Activated T-cell treated with anti-CD3 and anti-CD28 coated beads for 24 hours (primary cell): ENCODE measurements at places on chromosomes 12 and 14.

GRCh38 chr12:18456344-18456743 lies 195.0 kb downstream of the PIK3C2G start:
- no peak for DNase-seq

- no peak for DNase-seq
These were observed 66.4 kb downstream of the PAWR start for GRCh38 chr12:79624378-79624777.

- DNase-seq = no peak
These were observed 35.7 kb downstream of the HNRNPC start for GRCh38 chr14:21233457-21234076.

DNA sequence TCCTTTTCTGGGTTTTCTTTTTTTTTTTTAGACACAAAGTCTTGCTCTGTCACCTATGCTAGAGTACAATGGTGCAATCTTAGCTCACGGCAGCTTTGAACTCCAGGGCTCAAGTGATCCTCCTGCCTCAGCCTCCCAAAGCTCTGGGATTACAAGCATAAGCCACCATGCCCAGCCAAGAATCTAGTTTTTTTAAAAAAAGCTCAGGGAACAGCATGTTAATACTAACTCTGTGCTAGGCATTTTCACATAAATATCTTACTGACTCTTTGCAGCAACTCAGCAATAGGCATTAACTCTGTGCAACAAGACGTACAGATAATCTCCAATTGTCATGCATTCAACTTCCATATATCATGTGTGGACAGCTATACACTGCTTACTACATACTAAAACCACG lies 97.4 kb downstream of the LLPH start:
- DNase-seq = no peak

- DNase-seq = no peak
These were observed 178.8 kb upstream of the ABCD2 start for GRCh38 chr12:39798429-39798828.

GRCh38 chr12:55970775-55971174 lies 3.1 kb upstream of the RAB5B start:
- no peak for DNase-seq

DNA sequence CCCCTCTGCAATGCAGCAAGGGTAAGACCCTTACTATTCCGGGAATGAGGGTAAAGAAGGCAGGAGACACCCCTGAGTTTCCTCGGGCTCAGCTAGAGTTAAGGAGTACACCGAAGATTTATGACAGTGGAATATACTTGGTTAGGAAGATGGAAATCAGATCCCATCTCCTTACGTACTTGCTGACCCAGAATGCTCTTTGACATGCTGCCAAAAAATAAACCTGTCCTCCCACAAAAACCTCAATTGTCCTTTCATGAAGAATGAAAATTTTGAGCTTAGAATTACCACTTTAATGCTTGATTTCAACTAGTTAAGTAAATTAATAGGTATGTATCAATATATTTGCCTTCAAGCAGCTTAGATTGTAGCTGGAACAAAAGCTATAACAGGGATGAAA lies 99.5 kb downstream of the PRIMA1 start:
- DNase-seq = no peak

GRCh38 chr12:108905725-108906124 lies 25.8 kb downstream of the DAO start:
- no peak for DNase-seq

DNA sequence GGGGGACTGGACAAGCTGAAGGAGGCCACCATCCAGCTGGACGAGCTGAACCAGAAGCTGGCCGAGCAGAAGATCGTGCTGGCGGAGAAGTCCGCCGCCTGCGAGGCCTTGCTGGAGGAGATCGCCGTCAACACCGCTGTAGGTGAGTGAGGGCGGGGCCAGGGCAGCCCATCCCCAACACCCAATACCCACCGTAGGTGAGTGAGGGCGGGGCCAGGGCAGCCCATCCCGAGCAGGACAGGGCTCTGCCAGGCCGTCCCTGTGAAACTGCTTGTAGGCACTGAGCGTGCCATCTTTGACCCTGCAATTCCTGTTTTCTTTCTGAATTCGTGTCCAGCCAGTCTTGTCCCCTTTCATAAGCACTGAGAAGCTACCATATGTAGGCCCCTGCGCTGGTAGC lies 74.0 kb downstream of the CCDC92 start:
- no peak for DNase-seq

GRCh38 chr12:106918746-106919145 lies 37.0 kb upstream of the TMEM263 start:
- DNase-seq = no peak

DNA sequence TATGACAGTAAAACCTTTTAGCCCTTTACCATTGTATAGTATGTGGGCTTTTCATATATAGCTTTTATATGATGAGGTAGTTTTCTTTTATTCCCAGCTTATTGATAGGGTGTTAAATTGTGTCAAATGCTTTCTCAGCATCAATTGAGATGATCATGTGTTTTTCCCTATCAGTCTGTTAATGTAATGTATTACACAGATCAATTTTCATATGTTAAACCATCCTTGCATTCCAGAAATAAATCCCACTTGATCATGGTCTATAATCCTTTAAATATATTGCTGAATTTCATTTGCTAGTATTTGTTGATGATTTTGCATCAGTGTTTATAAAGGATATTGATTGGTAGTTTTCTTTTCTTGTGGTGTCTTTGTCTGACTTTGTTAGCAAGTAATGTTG lies 603.9 kb downstream of the TRHDE start:
- no peak for DNase-seq

- no peak for DNase-seq
These were observed 7.2 kb upstream of the DICER1 start for GRCh38 chr14:95164506-95164905.

DNA sequence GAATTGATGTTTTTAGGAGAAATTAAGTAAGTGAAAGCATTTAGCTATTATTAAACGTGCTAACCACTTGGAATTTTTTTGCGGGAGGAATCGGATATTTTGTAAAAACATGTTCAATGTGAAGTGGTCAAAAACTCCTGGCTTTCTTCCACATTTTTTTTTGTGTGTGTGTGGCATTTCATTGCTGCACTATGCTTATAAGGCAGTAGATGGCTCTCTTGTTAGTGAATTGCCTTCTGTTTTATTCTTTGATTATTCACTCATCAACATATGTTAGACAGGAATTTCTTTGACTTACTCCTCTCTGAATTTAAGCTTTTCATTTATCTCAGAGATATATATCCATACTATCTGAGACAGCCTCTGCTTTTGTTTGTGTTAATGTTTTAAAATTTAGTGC lies 71.3 kb downstream of the DERA start:
- DNase-seq = no peak

DNA sequence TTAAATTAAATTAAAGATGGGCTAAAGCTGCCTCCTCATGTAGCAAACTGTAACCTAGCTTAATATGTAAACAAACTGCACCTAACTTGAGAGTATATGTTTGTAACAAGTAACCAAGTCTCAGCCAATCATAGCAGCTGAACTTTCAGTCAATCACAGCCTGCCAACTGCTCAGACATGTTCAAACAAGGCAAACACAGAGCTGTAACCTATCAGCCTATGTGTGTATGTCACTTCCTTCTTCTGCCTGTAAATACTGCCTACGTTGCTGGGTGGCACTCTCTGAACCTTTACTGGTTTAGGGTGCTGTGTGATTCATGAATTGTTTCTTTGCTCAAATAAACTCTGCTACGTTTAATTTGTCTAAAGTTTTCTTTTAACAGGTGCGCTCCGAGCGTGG lies 2.9 kb downstream of the SERPINA6 start:
- no peak for DNase-seq

GRCh38 chr12:46266382-46266791 lies 2.5 kb downstream of the SLC38A1 start:
- DNase-seq = no peak

- no peak for DNase-seq
These were observed 1822.4 kb upstream of the SEL1L start for GRCh38 chr14:83356080-83356479.

DNA sequence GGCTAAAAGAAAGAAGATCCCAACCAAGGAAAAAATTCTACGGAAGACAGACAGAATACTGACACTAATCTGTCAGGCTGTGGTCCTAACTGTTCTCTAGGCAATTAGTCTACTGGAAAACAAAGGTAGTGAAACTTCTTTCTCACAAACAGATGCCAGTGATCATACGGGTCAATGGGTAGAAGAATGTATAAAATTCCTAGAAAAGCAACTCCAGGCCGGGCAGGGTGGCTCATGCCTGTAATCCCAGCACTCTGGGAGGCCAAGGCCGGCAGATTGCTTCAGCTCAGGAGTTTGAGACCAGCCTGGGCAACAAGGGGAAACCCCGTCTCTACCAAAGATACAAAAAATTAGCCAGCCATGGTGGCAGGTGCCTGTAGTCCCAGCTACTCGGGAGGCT lies 64.8 kb downstream of the HECTD4 start:
- no peak for DNase-seq

GRCh38 chr12:87439990-87440827 lies 589.0 kb downstream of the C12orf50 start:
- no peak for DNase-seq

- no peak for DNase-seq
These were observed 94.1 kb downstream of the PHLDA1 start for GRCh38 chr12:75937486-75937885.

- DNase-seq = no peak
These were observed 5.0 kb upstream of the SETD1B start for GRCh38 chr12:121798787-121799155.

GRCh38 chr12:102548543-102548942 lies 68.2 kb upstream of the IGF1 start:
- no peak for DNase-seq

GRCh38 chr12:25835385-25835784 lies 123.1 kb upstream of the RASSF8 start:
- no peak for DNase-seq

- no peak for DNase-seq
These were observed 72.2 kb downstream of the CLIP1 start for GRCh38 chr12:122350141-122350848.

DNA sequence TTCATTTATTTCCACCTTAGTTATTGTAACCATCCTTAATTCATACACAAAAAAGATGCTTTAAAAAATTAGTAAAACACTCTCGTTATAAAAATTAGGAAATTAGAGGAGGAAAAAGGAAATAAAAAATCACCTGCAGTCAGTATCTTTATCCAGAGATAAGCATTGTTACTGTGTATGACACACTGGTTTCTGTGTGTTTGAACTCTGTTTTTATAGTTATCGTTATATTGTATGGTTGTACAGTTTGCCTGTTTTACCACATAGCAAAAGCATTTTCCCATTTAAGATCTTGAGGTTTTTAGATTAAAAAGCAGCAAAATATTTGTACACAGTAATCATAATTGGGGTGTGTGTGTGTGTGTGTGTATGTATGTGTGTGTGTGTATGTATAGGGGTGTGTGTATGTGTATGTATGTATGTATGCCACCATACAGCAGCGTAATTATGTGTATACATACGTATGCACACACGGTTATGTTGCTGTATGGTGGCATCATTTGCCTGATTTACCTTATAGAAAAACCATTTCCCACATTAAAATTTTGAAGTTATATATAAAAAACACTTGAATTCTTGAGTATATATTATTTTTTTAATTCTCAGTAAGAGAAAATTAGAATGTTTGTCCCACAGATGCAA lies 19.8 kb downstream of the WNK1 start:
- DNase-seq = no peak

DNA sequence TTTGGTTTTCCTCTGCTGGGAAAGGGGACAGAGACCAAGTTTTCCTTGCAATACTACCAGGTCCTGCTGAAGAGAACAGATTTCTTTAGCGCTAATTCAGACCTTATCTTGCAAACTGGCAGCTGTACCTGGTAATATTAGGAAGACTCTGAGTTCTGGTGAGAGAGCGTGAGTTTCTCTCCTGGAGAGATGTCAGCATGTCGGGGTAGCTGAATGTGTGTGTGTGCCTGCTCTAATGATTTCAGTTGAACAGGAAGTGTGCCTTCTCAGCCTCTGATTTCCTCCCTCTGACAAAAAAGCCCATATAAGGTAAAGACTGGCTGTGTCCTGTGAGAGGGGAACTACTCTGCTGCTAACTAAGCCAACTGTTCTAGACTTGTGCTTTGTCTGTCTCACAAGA lies 10.3 kb upstream of the ERP27 start:
- no peak for DNase-seq

- DNase-seq = no peak
These were observed 1.4 kb downstream of the SYNE3 start for GRCh38 chr14:95515080-95515489.

- no peak for DNase-seq
These were observed 20.4 kb downstream of the VASH1 start for GRCh38 chr14:76781648-76782051.

DNA sequence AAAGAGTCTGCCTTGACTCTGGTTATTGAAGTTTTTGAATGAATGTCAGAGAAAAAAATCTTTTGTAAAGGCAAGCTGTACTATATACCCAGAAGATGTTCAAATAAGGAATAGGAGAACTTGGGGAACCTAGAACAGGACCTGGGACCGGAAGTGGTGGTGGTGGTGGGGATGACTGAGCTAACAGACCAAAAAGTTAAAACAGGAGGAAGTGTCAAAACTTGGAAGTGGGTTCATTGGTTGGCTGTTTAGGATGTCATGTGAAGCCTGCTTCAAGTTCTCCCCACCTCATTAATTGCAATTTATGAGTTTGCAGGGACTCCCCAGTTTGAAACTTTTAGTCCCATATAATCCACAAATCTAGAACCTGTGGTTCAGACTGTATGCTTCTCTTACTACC lies 26.2 kb downstream of the PLXNC1 start:
- DNase-seq = no peak

DNA sequence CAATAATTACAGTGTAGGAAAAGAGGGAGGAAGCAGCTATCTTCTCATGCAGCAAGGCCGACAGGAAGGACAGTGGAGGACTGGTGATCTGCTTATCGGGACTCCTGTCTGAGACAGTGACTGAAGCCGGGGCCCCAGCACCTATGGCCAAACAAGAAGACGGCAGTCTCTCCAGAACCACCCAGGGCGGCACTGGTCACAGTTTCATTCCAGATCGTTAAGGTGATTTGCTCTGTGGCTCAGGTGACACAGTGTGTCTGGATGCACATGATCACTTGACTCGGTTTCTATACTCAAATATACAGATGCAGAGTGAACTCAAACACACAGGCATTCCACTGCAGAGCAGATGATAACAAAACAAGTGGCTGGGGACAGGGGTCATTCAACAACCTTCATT lies 52.1 kb upstream of the CORO1C start:
- DNase-seq = no peak

GRCh38 chr12:115440438-115440837 lies 756.5 kb upstream of the TBX3 start:
- DNase-seq = no peak

GRCh38 chr12:91163116-91163515 lies 19.5 kb downstream of the DCN start:
- no peak for DNase-seq

- no peak for DNase-seq
These were observed 11.7 kb downstream of the ELK3 start for GRCh38 chr12:96205908-96206307.

DNA sequence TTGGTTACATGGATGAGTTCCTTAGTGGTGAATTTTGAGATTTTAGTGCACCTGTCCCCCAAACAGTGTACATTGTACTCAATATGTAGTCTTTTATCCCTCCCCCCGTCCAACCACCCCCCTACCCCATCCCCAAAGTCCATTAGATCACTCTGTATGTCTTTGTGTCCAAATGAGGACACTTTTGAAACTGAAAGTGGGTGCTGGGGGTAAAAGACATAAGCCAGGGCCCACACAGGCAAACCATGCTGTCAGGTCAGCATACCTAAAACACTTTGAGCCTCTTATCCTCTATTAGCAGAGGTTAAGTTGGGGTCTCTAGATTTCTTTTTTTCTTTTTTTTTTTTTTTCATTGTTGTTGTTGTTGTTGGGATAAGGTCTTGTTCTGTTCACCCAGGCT lies 31.3 kb upstream of the KICS2 start:
- no peak for DNase-seq
